Epithelial cell of prostate (primary cell): ENCODE measurements at places on chromosomes 3 and 15.

- DNase-seq: no peak
Measured at GRCh38 chr3:72475258-72476138, 372.7 kb downstream of the SHQ1 start.

DNA sequence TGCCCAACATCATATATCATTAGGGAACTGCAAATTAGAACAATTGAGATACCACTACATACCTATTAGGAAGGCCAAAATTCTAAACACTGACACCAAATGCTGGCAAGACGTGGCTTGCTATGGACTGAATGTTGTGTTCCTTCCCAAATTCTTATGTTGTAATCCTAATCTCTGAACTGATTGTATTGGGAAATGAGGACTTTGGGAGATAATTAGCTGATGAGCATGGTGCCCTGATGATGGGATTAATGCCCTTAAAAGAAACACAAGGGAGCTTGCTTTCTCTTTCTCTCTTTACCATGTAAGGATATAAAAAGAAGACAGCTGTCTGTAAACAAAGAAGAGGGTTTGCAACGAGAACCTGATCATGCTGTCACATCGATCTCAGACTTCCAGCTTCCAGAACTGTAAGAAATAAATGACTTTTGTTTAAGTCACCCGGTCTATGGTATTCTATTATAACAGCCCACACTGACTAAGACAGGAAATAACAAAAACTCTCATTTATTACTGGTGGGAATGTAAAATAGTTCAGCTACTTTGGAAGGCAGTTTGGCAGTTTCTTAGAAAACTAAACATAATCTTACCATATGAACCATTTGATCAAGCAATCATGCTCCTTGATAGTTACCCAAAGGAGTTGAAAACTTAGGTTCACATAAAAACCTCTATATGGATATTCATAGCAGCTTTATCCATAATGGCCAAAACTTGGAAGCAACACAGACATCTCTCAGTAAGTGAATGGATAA is 458.3 kb upstream of the CBLB start:
- DNase-seq: no peak

DNA sequence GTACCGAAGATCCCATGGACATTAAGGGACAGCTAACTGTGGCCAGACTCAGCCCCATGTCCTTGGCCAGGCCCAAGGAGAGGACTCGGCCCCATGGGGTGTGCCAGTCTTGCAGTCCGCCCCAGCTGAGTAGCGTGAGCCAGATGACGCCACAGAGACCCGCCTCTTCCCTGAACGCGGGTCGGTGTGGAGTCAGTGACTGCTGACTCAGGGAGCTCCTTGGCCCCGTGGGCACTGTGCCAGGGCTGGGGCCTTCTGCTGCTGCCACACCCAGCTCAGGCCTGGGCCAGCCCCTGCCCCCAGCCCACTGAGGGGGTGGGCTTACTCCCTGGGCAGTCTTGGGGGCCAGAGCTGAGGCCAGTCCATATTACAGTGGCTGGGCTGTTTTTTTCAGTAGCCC is 52.8 kb downstream of the PLXNA1 start:
- peak; percentile 61 for DNase-seq

GRCh38 chr15:90099868-90100831 is 2.1 kb downstream of the IDH2 start:
- no peak for DNase-seq

GRCh38 chr3:42900226-42901072 is 5.5 kb upstream of the ZNF662 start:
- peak; percentile 74 for DNase-seq

DNA sequence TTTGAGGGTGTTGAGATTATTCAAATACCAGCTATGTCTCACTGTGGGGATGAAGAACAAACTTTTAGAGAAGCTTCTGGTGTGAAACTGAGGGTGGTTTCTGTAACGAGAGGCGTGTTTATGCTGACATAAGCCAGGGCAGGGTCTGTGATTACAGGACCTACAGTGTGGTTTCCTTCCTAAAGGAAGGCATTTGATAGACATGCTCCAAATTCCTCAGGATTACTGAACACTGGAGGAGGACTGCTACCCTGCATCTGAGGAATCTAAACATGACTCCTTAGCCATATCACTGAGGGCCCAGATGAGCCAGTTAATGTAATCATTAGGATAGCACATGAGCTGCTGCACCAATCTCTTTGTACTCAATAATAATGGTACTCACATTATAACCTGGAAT is 328.4 kb upstream of the UMPS start:
- no peak for DNase-seq

DNA sequence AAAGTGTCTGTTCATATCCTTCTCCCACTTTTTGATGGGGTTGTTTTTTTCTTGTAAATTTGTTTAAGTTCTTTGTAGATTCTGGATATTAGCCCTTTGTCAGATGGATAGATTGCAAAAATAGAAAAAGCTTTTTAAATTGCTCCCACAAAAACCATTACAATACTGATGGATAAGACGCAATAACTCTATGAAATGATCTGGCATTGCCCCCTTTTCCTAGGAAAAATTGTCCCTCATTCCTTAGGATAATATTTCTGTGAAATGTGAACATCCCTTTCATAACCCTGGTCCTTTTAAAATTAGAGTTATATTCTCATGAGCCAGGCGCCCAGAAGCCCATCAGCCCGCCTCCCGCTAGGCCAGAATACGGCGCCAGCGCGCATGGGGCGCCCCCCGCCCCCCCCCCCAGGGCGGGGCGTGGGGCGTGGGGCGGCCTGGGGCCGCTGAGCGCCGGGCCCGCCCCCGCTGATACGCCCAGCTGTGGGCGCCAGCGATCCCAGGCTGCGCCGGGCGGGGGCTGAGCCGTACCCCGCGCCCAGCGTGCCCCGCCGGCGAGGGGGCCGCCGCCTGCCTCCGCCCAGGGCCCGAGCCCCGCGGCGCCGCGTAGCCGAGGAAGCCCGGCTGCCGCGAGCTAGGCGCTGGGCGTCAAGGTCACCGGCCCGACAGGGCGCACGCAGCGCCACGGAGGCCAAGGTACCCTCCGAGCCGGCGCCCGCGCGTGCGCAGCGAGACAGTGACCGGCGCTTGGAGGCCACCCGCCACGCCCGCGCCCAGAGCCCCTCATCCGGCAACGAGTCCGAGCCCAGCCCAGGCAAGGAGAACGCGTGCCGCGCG is 11.1 kb upstream of the ROPN1B start:
- DNase-seq: no peak

DNA sequence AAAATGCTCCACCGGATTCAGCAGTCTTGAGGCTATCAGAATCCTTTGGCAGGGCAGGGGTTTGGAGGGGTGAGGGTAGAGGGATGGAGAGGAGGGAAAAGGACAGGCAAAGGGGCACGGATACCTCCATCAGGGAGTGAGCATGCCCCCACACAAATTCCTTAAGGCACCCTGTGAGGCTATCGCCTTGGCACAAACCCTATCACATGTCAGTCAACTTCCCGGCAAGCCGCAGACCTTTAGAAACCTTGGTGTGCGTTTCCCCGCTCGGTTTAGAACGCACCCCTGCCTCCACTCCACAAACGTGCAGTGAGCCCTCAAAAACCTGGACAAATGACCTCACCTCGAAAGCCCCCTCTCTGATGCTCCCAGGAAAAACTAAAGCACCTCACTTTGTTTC is 422 bp upstream of the SETMAR start:
- no peak for DNase-seq

GRCh38 chr3:125121246-125122010 is 65.6 kb upstream of the HEG1 start:
- no peak for DNase-seq
